ENCODE measurements at places on chromosomes 1 and 21. TPM values are rescaled to one million over a fixed set of nuclear protein-coding genes. Genes with fewer than 3 reads are reported as not detected.

VHLL gene
- total RNA-seq = not detected

SPATA46 gene
- total RNA-seq = not detected

SPRR2G gene
- not detected for total RNA-seq

INKA2 gene
- total RNA-seq = under 0.01 TPM

ASTN1 gene
- total RNA-seq = not detected

KCNH1 gene
- 4.9 TPM for total RNA-seq

AXDND1 gene
- 0.25 TPM for total RNA-seq

ELF3 gene
- total RNA-seq = 79.7 TPM

HUNK gene
- total RNA-seq = 0.13 TPM

MINDY1 gene
- total RNA-seq = 27.3 TPM

DCLRE1B gene
- 6.3 TPM for total RNA-seq

HES5 gene
- not detected for total RNA-seq

NFASC gene
- total RNA-seq = not detected

TNFRSF9 gene
- total RNA-seq = 1.5 TPM

ICOSLG gene
- 1.3 TPM for total RNA-seq

JUN gene
- total RNA-seq = 84.3 TPM

RNF223 gene
- not detected for total RNA-seq

NMNAT2 gene
- 0.13 TPM for total RNA-seq

MR1 gene
- total RNA-seq = 1.1 TPM

FCRL1 gene
- not detected for total RNA-seq

ABCA4 gene
- under 0.01 TPM for total RNA-seq

HSD3B1 gene
- not detected for total RNA-seq

PROX1 gene
- 0.51 TPM for total RNA-seq

HDAC1 gene
- total RNA-seq = 58.6 TPM

IVL gene
- not detected for total RNA-seq

WNT3A gene
- total RNA-seq = not detected

SLC5A9 gene
- not detected for total RNA-seq

DCST2 gene
- total RNA-seq = 0.13 TPM
